Hindlimb muscle (tissue), 1 donor: ENCODE measurements at places on chromosomes 7 and 10. TPM values are rescaled to one million over a fixed set of nuclear protein-coding genes. Genes with fewer than 3 reads are reported as not detected.
A peak's percentile ranks its signal among the peaks of the same experiment; 100 is the strongest.

PCBD1 gene
- polyA plus RNA-seq, result 75.7 TPM

AGAP9 gene
- 10.9 TPM for polyA plus RNA-seq

CTAGE6 gene
- polyA plus RNA-seq, result not detected

ANKRD2 gene
- 24.2 TPM for polyA plus RNA-seq

ANK3 gene
- 179 TPM for polyA plus RNA-seq

RPS24 gene
- 3,169 TPM for polyA plus RNA-seq

CALML3 gene
- 0.45 TPM for polyA plus RNA-seq

ENO4 gene
- polyA plus RNA-seq, result 0.19 TPM

MXI1 gene
- 25.3 TPM for polyA plus RNA-seq

TAS2R5 gene
- polyA plus RNA-seq, result 2.5 TPM

HKDC1 gene
- polyA plus RNA-seq, result not detected

GRCh38 chr10:80589726-80590373 is 52.1 kb downstream of the SH2D4B start:
- no peak for DNase-seq

DNA sequence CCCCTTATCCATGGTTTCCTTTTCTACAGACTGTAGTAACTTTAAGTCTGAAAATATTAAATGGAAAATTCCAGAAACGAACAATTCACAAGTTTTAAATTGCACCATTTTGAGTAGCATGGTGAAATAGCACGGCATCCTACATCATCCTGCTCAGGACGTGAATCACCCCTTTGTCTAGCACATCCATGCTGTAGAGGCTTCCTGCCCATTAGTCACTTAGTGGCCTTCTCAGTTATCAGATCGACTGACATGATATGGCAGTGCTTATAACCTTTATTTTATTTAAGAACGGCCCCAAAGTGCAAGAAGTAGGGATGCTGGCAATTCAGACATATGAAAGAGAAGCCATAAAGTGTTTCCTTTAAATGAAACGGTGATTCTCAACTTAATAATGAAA is 82.7 kb downstream of the CPXM2 start:
- no peak for DNase-seq

GRCh38 chr7:3649250-3649649 is 348.2 kb downstream of the SDK1 start:
- DNase-seq, result no peak

GRCh38 chr10:18455086-18455884 is 196.1 kb downstream of the NSUN6 start:
- no peak for DNase-seq

DNA sequence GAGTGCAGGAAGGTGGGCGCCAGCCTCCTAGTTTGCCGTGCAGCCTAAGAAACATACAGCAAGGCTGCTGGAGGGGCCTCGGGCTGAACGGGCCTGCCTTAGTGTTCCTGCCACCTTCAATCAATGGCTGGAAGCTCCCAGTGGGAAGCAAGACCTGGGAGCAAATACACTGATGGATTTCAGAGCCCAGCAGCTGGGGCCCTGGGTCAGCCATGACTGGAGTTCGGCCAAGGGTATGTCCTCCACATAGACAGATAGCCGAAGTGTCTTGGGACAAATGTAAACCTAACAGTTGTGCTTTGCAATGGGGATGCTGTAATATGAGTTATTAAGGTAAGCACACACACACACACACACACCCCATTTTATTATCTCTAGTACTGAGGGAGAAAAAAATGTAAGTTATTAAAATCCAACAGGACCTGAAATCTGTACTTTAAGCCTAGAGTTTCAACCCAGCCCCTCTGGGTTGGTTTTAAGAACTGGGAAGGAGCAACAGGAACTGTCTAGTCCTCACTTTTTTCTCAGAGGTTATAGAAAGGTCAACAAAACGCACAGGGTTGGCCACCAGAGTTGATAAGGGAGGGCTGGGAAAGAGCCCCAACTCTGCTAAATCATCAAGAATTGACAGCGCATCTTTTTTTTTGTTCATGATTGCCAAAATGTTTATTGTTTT is 50.0 kb upstream of the CELF2 start:
- no peak for DNase-seq

DNA sequence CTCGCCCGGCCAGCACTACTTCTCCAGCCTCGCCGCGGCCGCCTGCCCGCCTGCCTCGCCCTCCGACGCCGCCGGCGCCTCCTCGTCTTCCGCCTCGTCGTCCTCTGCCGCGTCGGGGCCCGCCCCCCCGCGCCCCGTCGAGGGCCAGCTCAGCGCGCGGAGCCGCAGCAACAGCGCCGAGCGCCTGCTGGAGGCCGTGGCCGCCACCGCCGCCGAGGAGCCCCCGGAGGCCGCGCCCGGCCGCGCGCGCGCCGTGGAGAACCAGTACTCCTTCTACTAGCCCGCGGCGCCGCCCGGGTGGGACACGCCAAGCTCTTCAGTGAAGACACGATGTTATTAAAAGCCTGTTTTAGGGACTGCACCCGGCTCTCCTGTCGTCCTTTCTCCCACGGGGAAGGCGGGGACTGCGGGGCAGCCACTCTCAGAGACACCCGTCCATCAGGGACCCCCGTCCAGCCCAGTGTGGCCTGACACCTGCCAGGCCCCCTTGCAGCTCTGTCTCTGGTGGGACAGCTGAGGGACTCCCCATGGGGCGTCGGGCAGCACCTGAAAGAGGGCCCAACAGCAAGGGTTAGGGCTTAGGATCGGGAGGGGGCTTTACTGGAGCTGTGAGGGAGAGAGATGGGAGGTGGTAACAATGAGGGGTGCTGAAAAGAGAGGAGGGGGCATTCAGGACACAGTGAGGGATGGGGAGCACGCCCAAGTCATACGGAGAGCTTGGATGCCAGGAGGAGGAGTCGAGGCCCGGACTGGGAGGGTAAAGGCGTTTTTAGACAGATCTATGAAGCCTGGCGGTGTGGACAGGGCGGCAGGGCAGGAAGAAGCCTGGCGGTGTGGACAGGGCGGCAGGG is 34.7 kb downstream of the SPDYE6 start:
- peak; percentile 28 for DNase-seq

- DNase-seq, result no peak
Observed at GRCh38 chr7:27249724-27250556, 7.3 kb downstream of the EVX1 start.

- DNase-seq, result peak; percentile 56
Observed at GRCh38 chr7:1027242-1028043, 16.9 kb upstream of the GPR146 start.

DNA sequence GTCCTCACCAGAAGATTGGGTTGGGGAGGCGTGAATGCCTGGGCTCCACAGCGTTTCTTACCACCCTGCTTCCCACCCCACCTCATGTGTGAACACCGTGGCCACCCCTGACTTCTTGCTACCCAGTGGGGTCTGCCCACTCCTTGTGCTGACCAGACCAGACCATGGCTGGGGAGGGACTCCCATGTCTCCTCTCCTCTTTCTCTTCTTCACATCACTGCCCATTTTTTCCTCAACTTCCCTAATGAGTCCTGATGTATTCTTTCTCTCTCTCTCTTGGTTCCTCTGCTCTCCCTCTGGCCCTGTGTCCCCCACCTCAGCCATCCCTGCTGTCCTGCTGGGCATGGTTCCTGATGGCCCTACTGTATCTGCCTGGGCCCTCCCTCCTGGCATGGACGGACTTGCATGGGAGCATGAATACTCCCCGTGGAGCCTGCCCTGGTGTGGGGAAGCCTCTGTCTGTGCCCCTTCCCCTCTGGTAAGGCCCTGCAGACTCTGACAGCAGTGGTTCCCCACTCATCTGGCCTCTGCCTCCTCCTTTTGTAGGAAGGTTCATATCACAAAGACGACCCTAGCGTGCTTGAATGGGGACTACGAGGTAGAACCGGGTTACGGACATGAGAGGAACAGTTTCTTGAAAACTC is 85.5 kb downstream of the ADCY1 start:
- no peak for DNase-seq

DNA sequence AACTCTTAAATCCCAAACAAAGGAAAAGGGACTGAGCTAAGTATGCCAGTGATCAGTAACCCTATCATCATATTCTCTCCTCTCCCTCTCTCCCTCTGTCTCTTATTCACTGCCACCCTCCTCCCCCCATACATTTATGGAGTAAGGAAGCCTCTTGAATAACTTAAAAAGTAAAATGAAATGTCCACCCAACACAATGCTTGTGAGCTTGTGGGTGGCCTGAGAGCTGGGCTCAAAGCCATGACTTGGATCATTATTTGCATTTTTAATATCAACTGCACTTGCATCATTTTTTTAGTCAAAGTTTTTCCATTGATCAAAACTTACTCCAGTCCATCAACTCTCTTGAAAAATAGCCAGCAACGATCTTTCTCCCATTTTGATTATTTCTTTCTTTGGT is 46.8 kb downstream of the FAM107B start:
- DNase-seq, result peak; percentile 48

DNA sequence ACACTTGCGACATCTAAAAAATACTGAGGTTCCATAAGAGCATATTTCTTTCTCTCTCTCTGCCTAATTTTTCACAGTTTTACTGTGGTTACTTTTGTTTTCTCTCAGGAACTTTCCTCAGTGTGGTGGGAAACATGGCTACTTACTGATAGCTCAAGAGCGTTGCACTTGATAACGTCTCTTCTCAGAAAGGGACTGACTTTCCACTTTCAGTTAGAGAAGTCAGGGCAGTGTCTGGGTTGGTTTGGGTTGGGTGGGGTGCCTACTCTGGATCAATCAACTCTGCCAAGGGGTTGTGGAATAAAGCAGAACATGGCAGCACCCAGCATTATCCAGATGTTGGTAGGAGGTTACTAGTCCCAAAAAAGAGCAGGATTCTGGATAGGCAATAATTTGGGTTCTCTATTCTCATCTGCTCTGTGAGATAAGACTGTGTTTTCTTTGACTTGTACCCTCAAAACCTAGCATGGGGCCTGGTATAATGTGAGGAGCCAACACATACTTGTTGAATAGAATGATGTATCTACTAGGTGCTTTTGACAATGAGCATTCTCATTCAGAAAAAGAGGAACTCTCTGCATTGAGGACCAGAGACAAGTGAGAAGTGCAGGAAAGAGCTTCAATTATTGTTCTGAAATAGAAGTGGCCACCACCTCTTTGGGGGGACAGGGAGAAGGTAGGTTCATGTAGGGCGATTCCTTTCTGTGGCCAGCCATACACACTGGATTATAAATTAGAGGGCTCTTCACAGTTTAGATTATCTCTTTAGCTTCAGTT is 315.7 kb downstream of the REEP3 start:
- DNase-seq, result no peak

GRCh38 chr10:117936566-117936965 is 110.2 kb downstream of the RAB11FIP2 start:
- DNase-seq, result peak; percentile 71

GRCh38 chr7:34453150-34453549 is 204.9 kb upstream of the NPSR1 start:
- no peak for DNase-seq
